Muscle of arm (tissue), 14 donors: ENCODE measurements at places on chromosomes 4 and X. TPM values are rescaled to one million over a fixed set of nuclear protein-coding genes. Genes with fewer than 3 reads are reported as not detected.

GRCh38 chr4:68445111-68445510 lies 2.2 kb upstream of the TMPRSS11E start:
- no peak for DNase-seq

GRCh38 chr4:40196272-40196671 lies 559 bp upstream of the RHOH start:
- DNase-seq, result no peak

GRCh38 chr4:22587253-22587652 lies 71.4 kb upstream of the ADGRA3 start:
- no peak for DNase-seq

DNA sequence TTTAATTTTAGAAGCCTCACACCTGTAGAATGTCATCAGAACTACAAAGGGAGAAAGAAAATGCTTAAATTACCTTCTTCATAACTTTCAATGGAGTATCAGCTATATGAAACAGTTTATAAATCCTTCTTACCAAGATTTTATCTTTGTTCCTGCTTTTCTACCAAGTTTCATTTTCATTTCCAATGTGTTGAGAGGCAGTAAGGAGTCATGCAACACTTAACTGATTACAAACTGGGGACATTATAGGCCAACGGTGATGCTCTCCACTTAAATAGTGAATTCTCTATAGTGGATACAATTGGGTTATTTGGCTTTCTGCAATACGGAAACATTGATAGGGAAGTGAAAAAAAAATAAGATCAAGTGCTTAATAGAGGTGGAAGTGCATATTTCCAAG lies 145.2 kb upstream of the FTHL17 start:
- no peak for DNase-seq

DNA sequence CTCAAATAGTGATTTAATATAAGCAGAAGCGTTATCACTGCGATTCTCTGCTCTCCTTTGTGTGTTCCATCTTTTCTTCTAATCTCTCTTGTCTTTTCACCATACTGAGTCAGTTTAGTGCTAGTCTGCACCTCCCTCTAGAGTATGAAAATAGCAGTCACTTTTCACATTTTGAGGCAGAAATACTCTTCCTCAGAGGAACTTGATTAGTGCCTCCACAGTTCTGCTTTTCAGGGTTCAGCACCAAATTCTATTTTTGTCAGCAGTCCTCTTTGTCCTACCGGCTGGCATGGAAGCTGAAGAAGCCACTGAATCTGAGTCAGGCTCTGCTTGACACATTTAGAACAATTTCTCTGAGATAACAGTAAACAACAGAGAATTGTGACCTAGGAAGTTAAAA lies 49.7 kb upstream of the ANKRD17 start:
- DNase-seq, result peak; percentile 0

The ABCG2 gene
- 4.2 TPM for polyA plus RNA-seq

The LUZP4 gene
- polyA plus RNA-seq, result not detected

GRCh38 chr4:14529653-14530052 lies 472.6 kb upstream of the CPEB2 start:
- no peak for DNase-seq

The FAT4 gene
- polyA plus RNA-seq, result 13.0 TPM

The IL2 gene
- polyA plus RNA-seq, result not detected

The FAM47A gene
- polyA plus RNA-seq, result not detected

DNA sequence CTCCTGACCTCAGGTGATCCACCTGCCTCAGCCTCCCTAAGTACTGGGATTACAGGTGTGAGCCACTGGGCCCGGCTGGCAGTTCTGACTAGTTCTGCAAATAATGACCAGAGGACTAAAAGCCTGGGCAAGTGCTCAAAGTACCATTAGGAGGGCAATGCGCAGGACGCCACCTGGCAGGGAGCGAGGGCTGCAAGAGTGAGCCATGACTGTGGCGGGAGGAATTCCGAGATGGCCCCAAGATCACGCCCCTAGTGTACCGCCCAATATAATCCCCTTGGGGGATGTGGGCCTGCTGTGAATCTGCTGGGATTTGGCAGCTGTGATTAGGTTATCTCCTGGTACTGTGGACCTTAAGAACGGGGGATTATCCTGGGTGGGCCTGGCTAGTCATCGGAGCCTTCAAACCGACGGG lies 26.2 kb upstream of the GPR78 start:
- no peak for DNase-seq

- no peak for DNase-seq
Measured at GRCh38 chrX:129530410-129530809, 7.1 kb upstream of the SMARCA1 start.

GRCh38 chr4:147689067-147689466 lies 5.1 kb upstream of the PRMT9 start:
- DNase-seq, result no peak

DNA sequence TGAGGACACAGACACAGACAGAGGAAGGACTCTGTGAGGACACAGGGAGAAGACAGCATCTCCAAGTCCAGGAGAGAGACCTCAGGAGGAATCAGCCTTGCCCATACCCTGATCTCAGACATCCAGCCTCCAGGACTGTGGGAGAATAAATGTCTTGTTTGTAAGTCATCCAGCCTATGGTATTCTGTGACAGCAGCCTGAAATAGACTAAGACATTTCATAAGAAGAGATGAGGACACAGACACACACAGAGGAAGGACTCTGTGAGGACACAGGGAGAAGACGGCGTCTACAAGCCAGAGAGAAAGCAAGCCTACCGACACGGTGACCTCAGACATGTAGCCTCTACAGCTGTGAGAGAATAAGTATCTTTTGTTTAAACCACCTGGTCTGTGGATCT lies 112.1 kb downstream of the DHRSX start:
- DNase-seq, result no peak

- DNase-seq, result peak; percentile 15
Measured at GRCh38 chrX:8179656-8180055, 8.6 kb upstream of the VCX2 start.

DNA sequence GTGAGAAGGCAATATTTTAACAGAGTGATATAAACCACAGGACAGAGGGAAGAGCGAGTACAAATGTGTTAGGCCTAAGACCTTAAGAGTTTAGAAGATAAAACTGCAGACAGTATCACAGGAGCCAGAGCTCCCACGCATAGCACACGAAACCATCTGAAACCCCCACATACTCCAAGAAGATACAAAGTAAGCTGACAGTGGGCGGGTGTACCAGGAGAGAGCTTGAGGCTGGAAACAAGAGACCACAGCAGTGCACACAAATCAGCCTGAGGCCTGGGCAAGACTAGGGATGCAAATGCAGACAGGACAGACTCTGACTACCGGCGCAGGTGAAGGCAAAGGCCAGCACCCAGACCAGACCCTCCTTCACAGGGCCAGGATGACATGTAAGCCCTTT lies 54.1 kb upstream of the ARHGAP24 start:
- DNase-seq, result no peak

DNA sequence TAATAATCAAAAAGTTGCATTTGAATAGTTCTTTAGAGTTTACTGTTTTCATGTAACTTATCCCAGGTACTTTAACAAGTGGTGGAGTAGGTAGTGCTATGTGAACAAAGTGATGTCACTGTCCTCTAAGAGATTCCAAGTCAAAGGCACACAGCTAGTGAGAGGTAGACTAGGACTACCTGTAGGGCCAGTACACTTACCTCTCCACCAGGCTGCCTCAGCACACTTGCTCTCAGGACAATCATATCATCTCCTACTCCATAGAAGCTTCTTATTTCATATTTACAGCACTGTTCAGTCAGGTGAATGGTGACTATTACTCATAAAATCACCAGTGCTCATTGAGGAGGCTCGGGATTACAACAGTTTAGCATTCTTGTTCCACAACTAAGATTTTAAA lies 173.0 kb upstream of the EMCN start:
- no peak for DNase-seq

The FAM184B gene
- 2.1 TPM for polyA plus RNA-seq

- no peak for DNase-seq
Measured at GRCh38 chrX:9369802-9370291, 95.0 kb upstream of the TBL1X start.

DNA sequence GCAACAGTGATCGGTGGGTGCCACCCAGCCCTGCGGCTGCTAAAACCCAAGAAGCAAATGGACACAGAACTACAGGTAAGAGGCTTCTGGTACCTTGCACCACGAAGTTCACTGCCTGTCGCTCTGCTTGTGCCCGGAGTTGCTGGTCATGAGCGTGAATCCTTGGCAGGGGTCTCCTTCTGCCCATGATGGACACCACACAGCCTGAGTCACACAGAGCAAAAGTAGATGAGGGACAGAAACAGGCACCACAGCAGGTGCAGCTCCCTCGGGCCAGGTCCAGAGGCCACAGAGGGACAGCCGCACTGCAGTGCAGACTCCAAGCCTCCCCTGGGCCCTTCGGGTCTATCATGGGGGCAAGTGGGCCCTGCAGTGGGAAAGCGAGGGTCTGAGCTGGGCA lies 22.4 kb downstream of the NAT8L start:
- DNase-seq, result no peak

DNA sequence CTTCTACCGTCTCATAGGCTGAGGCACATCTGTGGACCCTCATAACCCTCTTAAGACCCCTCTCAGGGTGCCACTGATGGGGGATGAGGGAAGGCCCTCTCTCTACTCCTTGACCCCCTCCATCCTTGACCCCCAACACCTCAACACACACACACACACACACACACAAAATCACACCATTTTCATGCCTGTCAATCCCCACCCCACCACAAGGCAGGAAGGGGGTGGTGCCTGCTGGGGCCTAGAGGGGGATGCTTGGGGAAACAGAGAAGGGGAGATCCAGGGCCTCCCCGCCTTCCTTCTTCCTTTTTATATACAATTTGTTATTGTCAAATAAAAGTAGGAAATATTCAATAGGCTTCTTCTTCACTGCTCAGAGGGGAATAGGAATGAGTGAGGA lies 1.2 kb upstream of the EBP start:
- no peak for DNase-seq

DNA sequence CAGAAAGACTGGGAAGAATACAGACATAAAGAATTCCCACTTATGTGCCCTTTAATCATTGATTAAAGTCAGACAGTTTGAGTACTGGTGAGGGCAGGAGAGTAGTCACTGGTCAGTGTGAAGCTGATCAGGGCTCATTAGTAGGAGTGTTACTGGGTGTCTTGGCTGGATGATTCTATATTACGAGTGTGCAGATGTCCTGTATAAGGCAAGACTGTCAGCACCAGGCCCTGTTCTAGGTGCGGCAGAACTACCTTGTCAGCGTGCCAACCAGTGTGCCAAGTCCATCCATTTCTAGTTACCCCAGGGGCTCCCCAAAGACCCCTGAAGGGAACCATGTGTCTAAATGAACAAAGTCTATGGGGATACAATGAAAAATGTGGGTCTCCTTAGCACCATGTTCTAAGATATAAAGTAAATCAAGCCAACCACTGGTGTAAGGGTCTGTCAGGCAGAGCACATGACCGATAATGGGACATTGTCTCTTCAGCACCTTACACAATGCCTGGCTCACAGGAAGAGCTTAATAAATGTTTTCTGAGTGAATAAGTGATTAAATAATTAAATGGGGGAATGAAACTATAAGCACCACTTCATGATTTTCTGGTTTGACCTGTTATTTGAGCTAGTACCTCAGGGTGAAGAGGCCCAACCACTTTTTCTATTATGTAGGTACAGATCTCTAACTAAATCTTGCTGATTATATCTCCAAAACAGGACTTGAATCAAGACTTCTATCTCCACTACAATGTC lies 205.0 kb downstream of the CAMK2D start:
- DNase-seq, result no peak

DNA sequence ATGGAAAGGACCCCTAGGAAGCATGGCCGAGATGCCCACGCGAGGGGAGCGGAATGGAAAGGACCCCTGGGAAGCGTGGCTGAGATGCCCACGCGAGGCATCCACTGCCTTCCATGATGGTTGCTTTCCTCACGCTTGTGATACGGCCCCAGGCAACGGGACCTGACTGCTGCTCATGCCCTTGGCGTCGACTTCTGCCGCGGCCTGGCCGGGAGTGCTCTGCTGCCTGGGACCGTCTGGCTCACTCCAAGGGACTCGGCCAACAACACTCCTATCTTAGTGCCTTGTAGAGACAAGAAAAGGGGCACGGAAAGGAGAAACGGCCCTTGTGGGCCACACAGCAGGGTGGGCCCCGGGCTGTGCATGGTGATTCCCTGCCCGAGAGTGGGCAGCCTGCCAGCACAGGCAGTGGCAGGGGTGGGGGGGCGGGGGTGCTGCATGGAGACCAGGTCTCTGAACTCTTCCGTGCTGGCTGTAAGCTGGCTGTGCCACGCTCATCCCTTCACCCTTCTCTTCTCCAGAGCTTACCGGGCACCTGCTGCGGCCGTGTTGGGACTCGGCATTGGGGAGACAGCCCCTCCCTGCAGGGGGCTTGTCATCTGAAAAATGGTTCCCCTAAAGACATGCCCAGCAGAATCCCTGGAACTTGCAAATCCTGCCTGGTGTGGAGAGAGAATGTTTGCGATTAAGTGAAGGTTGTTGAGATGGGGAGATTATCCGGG lies 38.6 kb upstream of the HMX1 start:
- no peak for DNase-seq

The STATH gene
- polyA plus RNA-seq, result not detected

GRCh38 chr4:178871476-178871875 lies 1429.2 kb upstream of the AGA start:
- no peak for DNase-seq

DNA sequence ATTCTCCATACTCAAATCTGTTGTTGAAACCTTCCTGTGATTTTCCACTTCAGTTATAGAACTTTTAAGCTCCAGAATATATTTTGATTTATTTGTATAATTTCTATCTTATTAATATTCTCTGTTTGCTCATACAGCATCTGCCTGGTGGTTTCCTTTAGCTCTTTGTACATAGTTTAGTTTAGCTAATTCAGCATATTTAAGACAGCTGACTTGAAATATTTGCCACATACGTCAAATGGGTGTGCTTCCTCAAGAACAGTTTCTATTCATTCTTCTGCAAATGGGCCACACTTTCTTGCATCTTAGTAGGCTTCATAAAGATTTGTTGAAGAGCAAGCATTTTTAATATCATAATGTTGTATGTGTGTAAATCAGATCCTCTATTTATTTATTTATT lies 101.8 kb downstream of the MAGEC1 start:
- no peak for DNase-seq

GRCh38 chr4:87409420-87409939 lies 12.9 kb upstream of the NUDT9 start:
- no peak for DNase-seq

The PAGE1 gene
- not detected for polyA plus RNA-seq

GRCh38 chrX:10893366-10893765 lies 217.8 kb upstream of the HCCS start:
- DNase-seq, result no peak
